ENCODE measurements at places on chromosomes 16 and 17.
A peak's percentile ranks its signal among the peaks of the same experiment; 100 is the strongest.

- no peak for DNase-seq
Observed at GRCh38 chr17:34275881-34276280, 5.9 kb downstream of the CCL7 start.

DNA sequence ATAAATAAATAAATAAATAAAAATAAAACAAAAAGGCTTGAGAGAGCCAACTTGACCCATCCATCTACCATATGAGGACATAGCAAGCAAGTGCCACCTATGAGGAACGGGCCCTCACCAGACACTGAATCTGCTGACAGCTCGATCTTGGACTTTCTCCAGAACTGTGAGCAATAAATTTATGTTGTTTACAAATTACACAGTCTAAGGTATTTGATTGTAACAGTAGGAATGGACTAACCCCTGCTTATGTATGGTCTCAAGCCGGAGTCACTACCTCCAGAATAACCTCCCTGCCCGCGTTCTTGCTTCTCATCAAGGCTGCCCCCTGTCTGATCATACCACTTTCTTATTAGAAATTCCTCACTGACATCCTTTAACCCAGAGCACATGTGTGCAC lies 9.9 kb downstream of the SLC5A11 start:
- DNase-seq = no peak

GRCh38 chr17:57442401-57442823 lies 186.1 kb downstream of the MSI2 start:
- DNase-seq = no peak

GRCh38 chr16:54236773-54237172 lies 49.8 kb downstream of the IRX3 start:
- DNase-seq = no peak

DNA sequence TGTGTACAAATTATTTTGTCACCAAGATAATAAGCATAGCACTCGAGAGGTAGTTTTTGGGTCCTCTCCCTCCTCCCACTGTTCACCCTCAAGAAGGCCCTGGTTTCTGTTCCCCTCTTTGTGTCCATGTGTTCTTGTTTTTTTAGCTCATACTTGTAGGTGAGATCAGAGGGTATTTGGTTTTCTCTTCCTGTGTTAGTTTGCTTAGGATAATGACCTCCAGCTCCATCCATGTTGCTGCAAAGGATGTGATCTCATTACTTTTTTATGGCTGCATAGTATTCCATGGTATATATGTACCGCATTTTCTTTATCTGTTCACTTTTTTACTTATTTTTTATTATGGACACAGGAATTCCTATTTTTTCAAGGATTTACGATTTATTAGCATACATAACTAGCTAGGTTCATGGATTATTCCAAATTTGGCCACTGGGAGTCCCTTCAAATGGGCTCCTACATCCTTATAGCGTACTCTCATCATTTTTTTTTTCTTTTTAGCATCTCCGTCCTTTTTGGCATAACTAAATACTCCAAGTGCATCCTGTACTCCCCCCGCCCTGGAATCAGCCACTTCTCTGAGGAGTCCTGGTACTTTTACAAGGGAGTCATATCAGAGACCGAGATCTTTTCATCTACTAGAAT lies 7.3 kb downstream of the TADA2A start:
- DNase-seq = no peak

GRCh38 chr17:40209404-40210093 lies 9.6 kb upstream of the WIPF2 start:
- DNase-seq = no peak

DNA sequence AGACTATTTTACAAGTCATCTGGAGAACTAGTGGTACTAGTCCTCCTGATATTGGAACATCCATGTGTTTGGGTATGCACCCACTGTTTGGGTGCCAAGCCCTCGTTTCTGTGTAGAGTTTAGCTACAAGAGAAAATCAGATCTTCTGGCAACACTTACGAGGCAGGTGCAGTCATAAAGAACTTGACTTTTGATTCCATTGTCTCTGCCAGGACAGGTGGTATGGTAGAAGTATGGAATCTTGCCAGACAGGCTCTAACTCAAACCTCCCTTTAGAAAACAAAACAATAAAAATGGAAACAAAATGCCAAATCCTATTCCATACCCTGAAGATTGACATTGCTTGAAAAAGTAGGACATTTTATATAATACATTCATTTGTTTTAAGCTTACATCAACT lies 16.0 kb downstream of the RNF43 start:
- peak; percentile 7 for DNase-seq

- no peak for DNase-seq
Observed at GRCh38 chr17:35315283-35315682, 58.1 kb downstream of the SLFN11 start.

GRCh38 chr17:67272312-67273047 lies 27.5 kb upstream of the HELZ start:
- no peak for DNase-seq

DNA sequence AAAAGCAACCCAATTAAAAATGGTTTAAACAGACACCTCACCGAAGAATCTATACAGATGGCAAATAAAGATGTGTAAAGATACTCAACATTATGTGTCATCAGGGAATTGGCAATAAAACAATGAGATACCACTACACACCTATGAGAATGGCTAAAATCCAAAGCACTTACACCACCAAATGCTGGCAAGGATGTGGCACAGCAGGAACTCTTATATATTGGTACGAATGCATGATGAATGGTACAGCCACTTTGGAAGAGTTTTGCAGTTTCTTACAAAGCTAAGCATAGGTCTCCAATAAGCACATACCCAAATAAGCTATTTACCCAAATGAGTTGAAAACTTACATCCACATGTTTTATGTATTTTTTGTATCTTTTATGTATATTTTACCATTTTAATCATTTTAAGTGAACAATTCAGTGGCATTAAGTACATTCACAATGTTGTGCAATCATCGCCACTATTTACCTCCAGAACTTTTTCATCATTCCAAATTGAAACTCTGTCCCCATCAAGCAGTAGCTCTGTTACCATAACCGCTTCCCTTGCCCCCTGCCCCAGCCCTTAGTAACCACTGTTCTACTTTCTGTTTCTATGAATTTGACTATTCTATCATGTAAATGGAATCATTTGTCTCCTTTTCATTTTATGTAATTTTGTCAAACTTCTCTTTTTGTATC lies 6.7 kb upstream of the ALDH3A2 start:
- DNase-seq = no peak

DNA sequence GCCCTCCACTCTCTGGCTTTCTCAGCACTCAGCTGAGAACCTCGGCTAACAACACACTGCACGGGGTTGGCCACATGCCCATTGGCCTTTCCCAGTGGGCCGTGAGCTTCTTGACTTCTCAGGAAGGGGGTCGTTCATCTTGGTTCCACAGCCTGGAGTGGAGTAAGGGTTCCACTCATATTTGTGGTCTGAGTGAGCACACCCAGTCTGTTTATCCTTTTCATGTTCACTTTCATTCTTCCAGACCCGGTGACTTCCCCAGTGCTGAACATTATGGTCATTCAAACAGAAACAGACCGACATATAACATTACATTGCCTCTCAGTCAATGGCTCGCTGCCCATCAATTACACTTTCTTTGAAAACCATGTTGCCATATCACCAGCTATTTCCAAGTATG lies 8.2 kb downstream of the MILR1 start:
- no peak for DNase-seq

GRCh38 chr17:17676752-17677151 lies 4.5 kb upstream of the RAI1 start:
- no peak for DNase-seq

- no peak for DNase-seq
Observed at GRCh38 chr17:8691931-8692330, 52.7 kb downstream of the CCDC42 start.

GRCh38 chr17:77833769-77834168 lies 124.7 kb upstream of the TNRC6C start:
- no peak for DNase-seq

GRCh38 chr16:72198021-72198711 lies 26.2 kb upstream of the PMFBP1 start:
- DNase-seq = no peak

GRCh38 chr16:870856-871561 lies 70.5 kb upstream of the GNG13 start:
- DNase-seq = no peak

- DNase-seq = peak; percentile 45
Observed at GRCh38 chr16:27867122-27868110, 196.1 kb downstream of the GSG1L start.

All from SHP77 treated with DMSO at 0.1 percent for 48 hours (cell line).